ENCODE measurements at places on chromosomes 3 and 15.

DNA sequence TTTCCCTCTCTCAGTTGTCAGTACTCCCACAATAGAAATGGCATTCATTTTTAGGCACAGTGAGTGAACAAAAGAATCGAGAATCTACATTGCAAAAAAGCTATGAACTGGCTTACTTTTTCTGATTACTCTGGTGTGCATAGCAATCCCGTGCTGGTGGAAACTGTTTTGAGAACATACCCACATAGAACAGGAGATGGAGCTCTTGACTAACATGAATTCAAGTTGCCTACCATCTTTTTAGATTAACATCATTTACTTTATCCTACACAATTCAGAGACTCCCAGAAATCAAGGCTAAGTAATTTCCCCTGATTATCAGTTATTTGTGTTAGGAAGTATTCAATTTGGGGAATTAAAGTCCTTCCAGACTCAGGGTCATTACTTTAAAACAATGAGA, 326.6 kb downstream of the ARPP21 start:
- DNase-seq = no peak

DNA sequence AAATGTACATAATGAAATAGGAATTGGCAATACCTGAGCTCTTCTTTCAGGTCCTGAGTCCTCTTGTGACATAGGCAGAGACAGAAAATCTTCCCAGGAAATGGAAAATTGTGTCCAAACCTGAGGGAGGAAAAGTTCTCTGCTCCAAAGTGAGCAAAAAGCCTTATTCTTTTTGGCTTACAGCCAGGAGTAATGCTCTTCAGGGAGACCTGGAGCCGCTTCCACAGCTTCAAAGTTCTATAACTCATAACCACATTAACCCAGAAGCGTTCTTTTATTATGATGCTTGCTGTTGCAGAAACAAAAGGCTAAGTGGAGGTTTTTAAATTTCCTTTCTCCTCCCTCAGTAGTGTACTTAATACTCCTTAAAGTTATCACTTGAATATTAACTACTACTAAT, 633 bp downstream of the IGSF10 start:
- DNase-seq = no peak

DNA sequence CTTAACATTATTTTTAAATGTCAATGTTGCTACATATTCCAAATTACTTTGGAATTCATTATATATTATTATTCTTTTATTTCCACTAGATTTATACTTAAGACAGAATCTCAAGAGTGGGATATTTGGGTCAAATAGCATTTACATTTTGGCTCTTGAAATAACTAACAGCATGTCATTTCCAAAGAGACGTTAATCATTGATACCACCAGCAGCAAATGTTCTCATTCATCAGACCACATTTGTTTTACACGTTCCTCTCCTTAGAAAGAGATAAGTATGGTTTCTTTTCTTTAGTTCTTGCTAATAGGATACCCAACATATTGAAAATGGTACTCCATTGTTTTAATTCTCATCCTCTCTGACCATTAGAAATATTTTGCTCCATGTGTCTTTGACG, 229.8 kb downstream of the LPP start:
- no peak for DNase-seq

GRCh38 chr3:141093397-141093796, 42.2 kb downstream of the SPSB4 start:
- no peak for DNase-seq

GRCh38 chr3:184099806-184100686, 3.2 kb downstream of the HTR3E start:
- no peak for DNase-seq

DNA sequence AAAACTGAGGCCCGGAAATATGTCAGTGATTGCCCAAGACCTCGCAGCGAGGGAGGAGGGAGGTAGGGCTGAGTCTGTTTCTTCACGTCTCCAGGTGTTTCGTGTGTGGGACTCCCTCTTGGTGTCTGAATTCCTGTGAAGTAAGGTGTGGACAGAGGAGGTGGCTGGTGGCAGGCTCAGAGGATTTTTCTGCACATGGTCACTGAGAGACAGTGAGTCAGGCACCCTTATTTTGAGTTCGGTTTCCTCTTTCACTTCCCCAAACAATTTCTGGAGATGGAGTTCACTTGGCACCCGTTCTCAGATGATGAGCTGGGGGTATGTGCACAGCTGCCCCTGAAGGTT, 46.3 kb upstream of the VPS8 start:
- DNase-seq = no peak

DNA sequence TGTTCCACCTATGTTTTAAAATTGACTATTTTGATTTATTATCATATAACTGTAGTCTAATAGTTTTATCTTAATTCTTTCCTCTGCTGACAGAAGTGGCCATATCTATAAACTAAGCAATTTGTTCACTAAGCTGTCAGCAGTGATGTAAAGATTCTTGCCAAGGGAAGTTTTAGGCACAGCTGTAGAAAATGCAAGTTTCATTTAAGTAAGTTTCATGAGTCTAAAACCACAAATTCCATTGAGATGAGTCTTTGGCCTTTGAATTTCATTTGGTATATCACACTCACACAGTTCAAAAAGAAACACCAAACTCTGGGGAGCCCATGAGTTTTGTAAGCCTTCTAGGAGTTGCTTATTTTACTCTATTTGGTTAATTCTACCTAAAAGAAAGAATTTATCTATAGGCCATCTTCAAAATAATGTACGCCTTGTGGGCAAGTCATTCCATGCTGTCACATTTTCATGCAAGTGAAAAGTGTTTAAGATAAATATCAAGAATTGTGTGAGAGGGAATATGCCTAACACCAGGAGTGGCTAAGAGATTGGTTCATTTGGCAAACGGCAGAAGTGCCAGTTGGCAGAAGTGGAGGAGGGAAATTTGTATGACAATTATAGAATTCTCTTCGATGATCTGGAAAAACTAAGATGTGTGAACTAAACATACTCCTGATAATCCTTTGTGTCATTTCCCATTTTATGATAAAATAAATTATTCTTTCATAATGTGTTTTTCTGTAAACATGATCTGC, 292.9 kb downstream of the ZIC4 start:
- no peak for DNase-seq

DNA sequence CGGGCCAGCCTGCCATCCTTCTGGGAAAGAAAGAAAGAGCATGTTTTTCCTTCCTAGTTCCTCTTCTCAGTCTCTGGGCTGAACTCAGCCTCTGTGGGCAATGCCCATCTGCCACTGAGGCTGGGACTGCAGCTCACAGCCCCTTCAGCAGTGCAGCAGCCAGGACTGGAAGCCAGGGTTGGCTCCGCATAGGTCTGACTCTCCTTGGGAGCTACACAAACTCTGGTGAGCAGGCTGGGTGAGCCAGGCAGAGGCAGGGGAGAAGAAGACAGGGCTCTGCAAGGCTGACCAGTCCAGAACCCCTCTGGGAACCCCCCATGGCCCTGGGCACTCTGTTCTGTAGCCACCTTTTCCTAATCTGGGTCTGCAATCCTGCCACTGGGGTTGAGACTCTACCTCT, 3.6 kb downstream of the DISP2 start:
- peak; percentile 24 for DNase-seq

DNA sequence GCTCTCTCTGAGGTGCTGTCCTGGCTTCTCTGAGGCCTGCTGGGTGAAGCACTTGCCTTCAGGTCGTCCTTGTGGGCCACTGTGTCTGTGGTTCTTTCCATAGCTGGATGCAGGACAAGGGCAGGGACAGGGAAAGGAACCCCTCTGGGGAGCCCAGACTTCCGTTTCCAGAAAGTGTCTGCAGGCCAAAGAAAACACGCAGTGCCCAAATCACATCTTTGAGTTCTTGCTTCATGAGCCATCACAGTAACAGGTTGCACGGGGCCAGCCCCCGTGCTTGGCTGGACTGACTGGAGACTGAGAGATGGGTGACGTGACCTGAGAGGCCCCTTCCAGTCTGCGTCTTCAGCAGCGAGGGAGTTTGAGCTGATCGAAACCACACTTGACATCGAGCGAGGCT, 115.8 kb downstream of the GABRG3 start:
- no peak for DNase-seq

- no peak for DNase-seq
Measured at GRCh38 chr3:183497313-183497712, 58.2 kb downstream of the KLHL6 start.

DNA sequence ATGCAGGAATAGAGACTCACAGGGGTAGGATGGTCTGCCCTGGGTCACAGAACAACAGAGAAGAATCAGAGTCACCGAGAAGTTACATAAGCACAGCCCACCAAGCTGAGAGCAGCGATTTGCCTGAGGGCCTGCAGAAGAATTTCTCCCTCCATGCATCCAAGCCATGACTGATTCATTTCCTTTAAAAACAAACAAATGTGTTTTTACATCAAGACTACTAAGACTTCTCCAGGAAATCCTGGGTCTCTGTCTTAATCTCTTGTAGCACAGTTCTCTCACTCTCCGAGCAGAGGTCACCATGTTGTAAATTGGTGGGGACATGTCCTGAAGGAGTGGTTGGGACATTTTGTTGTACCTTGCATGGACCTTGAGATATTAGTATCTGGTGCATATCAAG, 159.8 kb downstream of the THSD4 start:
- DNase-seq = no peak

DNA sequence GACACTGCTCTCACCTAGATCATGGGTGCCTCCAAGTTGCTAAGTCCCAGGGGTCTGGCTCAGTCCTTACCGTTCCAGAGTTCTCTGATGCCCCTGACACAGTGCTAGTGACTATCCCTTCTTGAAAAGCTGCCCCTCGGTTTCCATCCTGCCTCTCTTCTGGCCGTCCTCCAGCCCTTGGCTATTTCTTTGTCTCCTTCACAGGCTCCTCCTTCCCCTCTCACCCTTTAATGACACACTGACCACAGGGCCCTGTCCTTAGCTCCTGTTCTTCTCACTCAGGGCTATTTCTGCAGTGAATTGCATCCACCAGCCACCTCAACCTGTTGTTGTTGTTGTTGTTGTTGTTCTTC, 31.1 kb downstream of the SLC28A1 start:
- DNase-seq = no peak

GRCh38 chr15:72735111-72735510, 48.4 kb downstream of the ADPGK start:
- DNase-seq = no peak

GRCh38 chr3:179700716-179701115, 47.9 kb downstream of the USP13 start:
- no peak for DNase-seq

GRCh38 chr15:85412066-85412465, 31.7 kb downstream of the AKAP13 start:
- no peak for DNase-seq

DNA sequence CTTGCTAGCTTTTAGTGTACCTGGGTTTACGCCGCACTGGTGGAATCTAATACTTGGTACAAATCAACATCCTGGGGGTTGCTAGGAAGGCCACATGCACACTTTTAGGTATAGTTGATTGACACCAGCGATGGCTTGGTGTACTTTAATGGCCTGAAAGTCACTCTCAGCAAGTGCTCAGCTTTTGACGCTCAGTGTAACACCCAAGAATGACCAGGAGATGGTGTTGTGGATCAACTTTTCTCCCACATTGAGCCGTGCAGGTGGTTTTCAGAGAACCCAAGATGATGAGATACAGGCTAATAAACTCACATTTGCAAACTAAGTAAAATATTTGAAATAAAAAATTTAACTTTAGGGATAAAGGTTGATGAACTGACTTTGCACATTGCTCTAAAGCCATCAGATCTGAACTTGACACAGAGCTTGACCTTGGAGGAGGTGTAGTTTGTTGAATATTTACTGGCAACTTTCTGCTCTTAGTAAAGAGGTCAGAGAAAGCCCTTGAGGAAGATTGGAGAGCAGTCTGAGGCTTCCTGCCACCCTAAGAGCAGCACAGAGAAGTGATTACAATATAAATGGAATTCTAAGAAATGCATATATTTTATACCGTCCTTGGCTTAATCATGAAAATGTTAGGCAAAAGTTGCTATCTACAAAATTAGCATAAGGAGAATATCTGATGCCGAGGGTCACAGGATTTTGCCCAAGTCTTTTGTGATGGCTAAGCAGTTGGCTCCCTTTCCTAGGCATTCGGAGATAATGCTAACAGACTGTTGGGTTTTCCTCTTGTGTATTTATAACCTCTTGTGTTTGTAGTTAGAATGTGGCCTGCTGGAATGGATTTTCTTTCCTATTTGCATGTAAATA, 143.4 kb upstream of the RASGRP1 start:
- DNase-seq = no peak

- no peak for DNase-seq
Measured at GRCh38 chr15:48983300-48983699, 19.6 kb upstream of the SHC4 start.
